ENCODE measurements at places on chromosomes 12 and 14. TPM values are rescaled to one million over a fixed set of nuclear protein-coding genes. Genes with fewer than 3 reads are reported as not detected.

GRCh38 chr12:65586796-65587195 is 237.5 kb upstream of the HMGA2 start:
- DNase-seq = no peak

The NOVA1 gene
- 21.7 TPM for polyA plus RNA-seq

The VWF gene
- polyA plus RNA-seq = 8.1 TPM

DNA sequence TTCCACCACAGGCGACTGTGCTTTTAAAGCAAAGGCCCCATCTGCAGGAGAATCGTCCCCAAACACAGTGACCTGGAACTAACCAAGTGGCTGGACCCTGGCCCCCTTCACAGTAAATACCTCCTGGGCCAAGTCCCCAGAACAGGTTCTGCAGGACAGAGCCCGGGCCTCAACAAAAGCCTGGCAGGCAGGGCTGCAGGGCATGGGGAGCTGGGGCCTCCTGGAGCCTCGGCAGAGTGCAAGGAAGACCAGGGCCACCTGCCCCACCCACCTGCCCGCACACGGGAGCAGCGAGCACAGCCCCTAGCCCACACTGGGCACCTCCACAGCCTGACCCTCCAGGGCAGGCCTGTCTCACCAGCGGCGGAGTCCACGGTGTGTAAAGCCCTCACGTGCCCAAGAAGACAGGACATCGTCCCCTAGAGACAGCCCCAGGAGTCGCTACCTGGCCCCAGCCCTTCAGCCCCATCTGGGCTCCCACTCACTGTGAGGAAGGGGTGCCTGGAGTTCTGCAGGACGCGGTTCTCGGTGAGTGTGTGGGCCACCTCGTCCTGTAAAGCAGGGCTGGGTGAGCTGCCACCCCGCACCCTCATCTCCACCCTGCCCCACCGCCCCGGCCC is 21.0 kb downstream of the AKT1 start:
- no peak for DNase-seq

The RPGRIP1 gene
- polyA plus RNA-seq = 0.47 TPM

The LRTM2 gene
- 0.41 TPM for polyA plus RNA-seq

GRCh38 chr12:3317841-3318501 is 173.0 kb upstream of the PRMT8 start:
- no peak for DNase-seq

DNA sequence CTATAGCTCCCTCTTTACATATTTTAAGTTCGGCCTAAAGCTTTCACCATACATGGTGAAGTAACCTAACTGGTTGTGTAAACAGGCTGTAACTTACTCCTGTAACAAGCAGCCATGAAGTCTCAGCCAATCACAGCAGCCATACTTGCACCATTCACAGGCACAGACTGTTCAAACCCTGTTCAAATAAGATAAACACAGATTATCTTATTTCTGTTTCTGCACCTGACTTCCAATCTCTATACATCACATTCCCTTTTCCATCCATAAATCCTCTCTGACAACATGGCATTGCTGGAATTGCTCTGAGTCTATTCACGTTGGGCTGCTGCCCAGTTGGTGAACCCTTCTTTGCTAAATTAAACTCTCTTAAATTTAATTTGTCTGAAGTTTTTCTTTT is 34.5 kb upstream of the ARID2 start:
- DNase-seq = no peak

DNA sequence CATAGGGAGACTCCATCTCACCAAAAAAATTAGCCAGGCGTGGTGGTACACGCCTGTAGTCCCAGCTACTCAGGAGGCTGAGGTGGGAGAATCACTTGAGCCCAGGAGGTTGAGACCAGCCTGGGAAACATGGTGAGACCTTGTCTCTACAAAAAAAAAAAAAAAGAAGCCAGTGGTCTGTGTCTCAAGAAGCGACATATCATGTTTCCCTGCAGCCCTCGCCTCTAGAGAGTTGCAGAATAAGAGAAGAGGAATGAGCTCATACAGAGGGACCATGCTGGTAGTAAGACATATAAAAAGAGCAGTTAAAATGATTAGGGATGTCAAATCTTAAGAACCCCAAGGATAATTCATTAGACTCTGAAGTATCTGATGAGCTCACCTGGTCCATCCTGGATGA is 39.4 kb upstream of the BICDL1 start:
- no peak for DNase-seq

DNA sequence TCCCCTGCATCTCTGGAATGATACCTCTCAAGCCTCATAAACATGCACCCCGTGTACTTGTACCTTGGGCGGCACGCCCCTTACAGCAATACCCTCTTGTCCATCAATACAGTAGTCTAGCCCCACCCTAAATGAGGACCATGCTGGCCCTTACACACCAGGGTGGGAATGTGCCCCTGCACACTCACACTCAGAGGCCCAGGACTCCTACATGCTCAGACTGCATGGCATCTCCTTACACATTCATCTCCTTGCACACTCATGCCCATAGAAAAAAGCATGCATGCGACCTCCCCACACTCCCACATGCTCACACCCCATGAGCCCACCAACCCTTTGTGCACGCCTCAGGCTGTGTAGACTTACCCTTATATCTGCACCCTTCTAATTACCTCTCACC is 22.0 kb downstream of the ITGA7 start:
- no peak for DNase-seq

GRCh38 chr12:117789195-117789912 is 179.4 kb downstream of the KSR2 start:
- no peak for DNase-seq

The SIRT4 gene
- polyA plus RNA-seq = 4.3 TPM

- DNase-seq = no peak
Observed at GRCh38 chr12:15664491-15664890, 124.7 kb downstream of the EPS8 start.

GRCh38 chr12:64083285-64084210 is 138.5 kb downstream of the KICS2 start:
- peak; percentile 50 for DNase-seq

The PHC1 gene
- 62.9 TPM for polyA plus RNA-seq

- DNase-seq = no peak
Observed at GRCh38 chr12:106045251-106045674, 93.5 kb downstream of the NUAK1 start.

The INHBE gene
- 0.99 TPM for polyA plus RNA-seq

The TAS2R46 gene
- 0.24 TPM for polyA plus RNA-seq

GRCh38 chr14:90137807-90138206 is 76.0 kb downstream of the KCNK13 start:
- DNase-seq = no peak

The FGD4 gene
- polyA plus RNA-seq = 16.0 TPM

DNA sequence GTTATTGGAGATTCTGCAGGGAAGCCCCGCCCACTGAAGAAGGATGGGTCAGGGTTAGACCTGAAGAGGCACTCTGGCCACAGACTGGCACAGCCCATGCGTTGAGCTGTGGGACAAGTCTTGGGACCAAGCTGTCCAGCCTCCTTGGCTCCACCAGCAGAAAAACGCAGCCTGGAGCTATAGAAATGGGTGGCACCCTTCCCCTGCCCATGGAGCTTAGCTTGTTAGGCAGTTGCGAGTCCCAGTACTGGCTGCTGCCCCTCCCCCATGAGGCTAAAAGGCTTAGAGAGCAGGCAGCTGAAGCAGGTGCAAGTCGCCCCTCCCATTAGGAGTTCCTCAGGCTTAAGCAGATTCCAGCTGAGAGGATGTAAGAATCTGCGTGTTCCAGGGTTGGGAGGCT is 1124.0 kb upstream of the TMEM132C start:
- no peak for DNase-seq

GRCh38 chr12:89427508-89428156 is 75.3 kb upstream of the DUSP6 start:
- no peak for DNase-seq

- no peak for DNase-seq
Observed at GRCh38 chr12:65567820-65568219, 256.5 kb upstream of the HMGA2 start.

All from left renal cortex interstitium (tissue), 4 donors.